Muscle of leg (tissue), 16 donors: ENCODE measurements at places on chromosomes 1 and 21.
A peak's percentile ranks its signal among the peaks of the same experiment; 100 is the strongest.

GRCh38 chr1:43392702-43393101 lies 3.0 kb downstream of the SZT2 start:
- no peak for DNase-seq

GRCh38 chr1:95770581-95770980 lies 536.6 kb downstream of the RWDD3 start:
- DNase-seq, result no peak

- peak; percentile 58 for DNase-seq
Measured at GRCh38 chr1:25648681-25649440, 32.3 kb downstream of the MAN1C1 start.

DNA sequence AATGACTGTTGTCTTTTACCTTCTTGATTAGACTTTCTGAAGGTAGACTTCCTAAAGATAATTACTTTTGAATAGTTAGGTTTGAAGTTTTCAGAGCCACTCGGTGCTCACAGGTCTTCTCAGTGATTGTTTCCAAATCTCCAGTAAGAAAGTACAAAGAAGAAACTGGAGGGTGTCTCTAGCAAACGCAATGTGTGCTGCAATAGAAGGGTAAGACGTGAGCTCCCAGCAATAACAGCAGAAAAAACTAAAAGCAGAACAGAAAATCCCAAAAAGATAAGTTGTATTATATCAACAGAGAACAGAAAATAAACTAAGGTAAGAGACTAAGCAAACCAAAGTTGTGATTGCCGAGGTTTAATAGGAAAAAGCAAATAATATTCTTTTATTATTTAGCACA lies 1.8 kb downstream of the CTTNBP2NL start:
- DNase-seq, result no peak

GRCh38 chr1:227323171-227323966 lies 5.1 kb upstream of the CDC42BPA start:
- DNase-seq, result no peak

- DNase-seq, result no peak
Measured at GRCh38 chr1:222331765-222332164, 216.1 kb downstream of the HHIPL2 start.

DNA sequence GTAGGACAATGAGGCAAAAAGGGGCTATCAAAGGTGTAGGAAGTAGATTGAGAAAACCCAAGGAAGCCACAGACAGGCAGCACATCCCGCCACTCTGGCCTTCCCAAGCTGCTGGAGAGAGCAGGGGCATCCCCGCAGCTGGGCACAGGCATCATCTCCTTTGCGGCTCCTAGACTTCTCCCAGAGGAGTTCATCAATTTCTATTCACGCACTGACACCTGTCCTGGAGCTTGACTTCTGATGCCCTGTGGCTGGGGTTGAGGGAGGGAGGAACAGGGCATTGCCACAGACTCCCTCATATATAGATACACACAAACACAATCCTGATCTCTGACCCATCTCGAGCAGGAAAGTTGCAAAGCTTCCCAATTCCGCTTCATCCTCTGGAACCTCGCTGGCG lies 1.9 kb upstream of the TFAP2E start:
- no peak for DNase-seq

DNA sequence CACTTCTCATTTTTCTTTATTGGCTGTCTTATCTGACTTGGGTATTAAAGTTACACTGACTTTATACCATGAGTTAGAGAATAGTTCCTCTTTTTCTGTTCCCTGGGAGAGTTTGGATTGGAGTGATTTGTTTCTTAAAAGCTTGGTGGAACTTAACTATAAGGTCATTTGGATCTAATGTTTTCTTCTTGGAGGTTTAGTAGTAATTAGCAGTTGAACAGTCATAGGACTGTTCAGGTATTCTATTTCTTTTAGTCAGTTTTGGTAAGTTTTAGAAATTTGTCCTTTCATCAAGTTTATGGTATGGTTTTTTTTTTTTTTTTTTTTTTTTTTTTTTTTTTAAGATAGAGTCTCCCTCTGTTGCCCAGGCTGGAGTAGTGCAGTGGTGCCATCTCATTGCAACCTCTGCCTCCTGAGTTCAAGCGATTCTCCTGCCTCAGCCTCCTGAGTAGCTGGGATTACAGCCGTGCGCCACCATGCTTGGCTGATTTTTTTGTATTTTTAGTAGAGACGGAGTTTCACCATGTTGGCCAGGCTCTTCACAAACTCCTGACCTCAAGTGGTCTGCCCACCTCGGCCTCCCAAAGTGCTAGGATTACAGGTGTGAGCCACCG lies 6.3 kb downstream of the TTC3 start:
- DNase-seq, result peak; percentile 10

DNA sequence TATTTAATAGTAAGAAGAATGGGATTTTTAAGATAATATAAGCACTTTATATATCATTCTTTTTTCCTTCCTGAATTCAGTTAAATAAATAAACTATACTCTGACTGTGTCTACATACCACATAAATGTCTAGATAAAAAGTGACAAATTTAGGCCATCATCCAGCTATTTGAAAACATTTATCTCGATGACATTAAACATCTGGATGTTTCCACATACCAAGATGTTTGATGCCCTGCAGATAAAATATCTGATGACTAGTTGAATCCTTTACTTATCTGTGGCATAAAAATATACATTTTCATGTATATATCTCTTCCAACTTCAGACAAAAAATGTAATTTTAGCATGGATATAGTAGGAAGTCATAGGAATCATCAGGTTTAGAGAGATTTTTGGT lies 348.3 kb downstream of the DPYD start:
- DNase-seq, result no peak

GRCh38 chr1:65289449-65289848 lies 19.9 kb upstream of the DNAJC6 start:
- DNase-seq, result no peak

- peak; percentile 8 for DNase-seq
Measured at GRCh38 chr1:204684206-204684570, 1.4 kb downstream of the LRRN2 start.

GRCh38 chr1:27057801-27058625 lies 45.4 kb upstream of the TENT5B start:
- peak; percentile 90 for DNase-seq

- peak; percentile 61 for DNase-seq
Measured at GRCh38 chr1:206834711-206835110, 30.7 kb upstream of the IL20 start.

DNA sequence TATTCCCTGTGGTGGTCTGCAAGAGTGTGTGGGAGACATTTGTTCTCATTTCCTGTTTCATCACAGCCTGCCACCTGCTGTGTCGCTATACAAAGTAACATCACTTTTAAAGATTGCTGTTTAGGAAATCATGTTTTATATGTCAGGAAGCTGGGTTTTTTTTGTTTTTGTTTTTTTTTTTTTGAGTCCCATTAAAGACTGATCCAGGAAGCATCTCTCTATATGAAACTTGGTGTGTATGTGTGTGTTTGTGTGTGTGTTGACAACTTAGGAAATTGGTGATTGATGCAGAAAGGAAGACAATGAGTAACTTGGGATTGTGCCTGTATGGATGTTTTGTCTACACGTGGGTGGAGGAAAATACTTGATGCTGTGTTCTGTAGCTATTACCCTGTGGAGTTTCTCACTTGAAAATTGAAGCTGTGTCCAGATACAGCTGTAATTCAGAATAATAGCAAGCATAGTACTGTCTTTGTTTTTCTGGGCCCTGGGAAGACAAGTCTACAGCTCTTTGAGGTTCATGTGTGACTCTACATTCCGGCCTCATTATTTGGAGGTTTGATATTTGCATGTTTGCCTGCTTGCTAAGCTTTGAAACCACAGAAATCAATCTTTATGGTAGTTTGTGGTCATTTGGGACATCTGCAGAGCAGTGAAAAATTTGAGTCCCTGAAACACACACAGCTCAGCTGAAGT lies 47.9 kb downstream of the LAMC1 start:
- DNase-seq, result peak; percentile 93

DNA sequence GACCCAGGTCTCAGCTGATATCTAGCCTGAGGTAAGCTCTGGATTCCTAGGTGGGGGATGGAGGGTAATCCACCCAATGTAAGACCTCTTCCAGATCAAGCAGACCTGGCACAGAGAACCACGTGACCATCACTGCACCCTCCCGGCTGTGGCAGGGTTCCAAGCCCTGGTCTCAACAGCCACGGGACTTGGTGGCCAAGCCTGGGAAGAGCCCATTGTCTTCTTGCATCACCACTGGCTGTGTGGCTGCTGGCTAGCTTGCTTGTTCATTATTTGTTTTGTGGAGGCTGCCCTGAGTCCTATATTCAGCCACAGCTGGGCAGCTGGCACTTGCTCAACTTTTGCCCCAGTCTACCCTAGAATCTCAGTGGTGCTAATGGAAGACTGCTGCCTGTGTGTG lies 24.1 kb upstream of the NFASC start:
- DNase-seq, result no peak

DNA sequence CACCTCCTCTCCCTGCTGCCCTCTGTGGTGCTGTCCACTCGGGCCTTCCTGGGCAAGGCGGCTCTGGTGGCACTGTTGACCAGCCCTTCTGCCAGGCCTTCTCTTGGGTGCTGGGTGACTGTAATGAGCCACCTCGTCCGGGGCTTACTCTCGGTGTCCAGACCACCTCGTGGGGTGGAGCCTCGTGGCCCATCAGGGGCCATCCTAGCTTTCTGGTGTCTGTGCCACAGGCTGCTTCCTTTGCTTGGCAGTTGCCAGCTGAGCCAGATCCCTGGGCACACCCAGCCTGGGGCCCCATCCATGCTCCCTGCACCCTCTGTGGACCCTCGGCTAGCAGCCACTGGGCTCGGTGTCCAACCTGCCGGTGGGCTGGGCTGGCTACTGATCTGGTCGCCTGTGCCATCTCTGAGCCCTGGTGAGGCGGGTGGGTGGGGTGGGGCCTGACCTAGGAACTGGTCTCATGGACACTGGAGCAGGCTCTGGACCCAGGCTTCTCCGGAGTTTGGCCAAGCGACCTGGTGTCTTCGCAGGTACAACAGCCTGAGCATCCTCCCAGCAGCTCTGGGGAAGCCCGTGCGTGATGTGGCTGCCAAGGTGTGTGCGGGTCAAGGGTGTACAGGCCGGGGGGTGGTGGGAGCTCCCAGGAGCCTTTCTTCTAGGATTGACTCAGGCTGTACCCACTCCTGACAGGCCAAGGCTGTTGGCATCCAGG lies 1.4 kb downstream of the PRXL2B start:
- no peak for DNase-seq

- no peak for DNase-seq
Measured at GRCh38 chr21:39109163-39109530, 74.1 kb downstream of the PSMG1 start.
